ENCODE measurements at places on chromosomes 1 and 21.

DNA sequence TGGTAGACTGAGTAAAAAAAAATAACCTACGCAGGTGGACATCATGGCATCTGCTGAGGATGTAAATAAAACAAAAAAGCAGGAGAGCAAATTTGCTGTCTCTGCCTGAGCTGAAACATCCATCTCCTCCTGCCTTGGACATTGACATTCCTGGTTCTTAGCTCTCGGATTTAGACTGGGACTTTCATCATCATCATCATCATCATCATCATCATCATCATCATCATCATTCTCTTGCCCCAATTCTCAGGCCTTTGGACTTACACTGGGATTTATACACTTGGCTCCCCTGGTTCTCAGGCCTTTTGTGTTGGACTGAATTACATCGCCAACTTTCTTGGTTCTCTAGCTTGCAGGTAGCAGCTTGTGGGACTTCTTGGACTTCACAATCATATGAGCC, 308.4 kb upstream of the BEND5 start:
- no peak for DNase-seq

DNA sequence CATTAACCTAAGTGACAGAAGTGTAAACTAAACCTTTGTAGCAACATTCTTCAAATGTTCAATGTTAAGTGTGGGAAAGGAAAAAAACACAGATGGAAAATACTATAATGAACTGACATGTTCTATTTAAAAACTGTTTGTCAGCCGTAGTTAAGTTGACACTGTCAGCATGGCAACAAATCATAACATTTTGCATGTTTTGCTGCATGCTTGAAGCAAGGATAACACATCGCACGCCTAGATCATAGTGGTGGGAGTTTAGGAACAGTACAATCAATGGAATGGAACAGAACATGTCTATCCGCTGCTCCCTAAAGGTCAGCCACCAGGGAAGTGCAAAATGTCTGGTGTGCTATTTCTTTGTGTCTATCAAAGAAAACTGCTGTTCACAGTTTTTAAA, 62.5 kb upstream of the ESRRG start:
- no peak for DNase-seq

DNA sequence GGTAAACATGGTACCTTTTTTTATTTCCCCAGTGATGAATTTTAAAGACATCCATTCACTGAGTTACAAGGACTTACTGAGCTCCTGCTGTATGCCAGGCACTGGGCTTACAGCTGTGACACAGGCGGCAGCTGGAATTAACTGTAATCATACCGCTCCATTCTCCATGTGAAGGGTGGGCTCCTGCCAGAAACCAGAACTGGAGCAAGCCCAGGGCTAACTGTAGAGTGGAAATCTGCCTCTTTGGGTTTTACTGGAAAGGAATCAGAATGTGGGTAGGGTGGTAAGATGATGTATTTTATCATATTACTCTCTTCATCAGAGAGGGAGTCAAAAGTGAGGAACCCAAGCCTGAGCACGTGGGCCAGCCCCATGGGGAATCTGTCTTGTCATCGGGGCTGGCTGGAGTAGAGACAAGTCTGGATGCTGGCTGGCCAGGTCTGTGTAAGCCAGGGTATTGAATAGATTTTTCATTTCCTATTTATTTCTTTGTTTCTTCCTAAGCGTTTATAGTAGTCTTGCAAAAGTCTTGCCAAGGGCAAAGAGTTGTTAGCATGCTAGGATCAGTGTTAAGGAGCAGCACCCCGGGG, 21.5 kb downstream of the FGGY start:
- no peak for DNase-seq

DNA sequence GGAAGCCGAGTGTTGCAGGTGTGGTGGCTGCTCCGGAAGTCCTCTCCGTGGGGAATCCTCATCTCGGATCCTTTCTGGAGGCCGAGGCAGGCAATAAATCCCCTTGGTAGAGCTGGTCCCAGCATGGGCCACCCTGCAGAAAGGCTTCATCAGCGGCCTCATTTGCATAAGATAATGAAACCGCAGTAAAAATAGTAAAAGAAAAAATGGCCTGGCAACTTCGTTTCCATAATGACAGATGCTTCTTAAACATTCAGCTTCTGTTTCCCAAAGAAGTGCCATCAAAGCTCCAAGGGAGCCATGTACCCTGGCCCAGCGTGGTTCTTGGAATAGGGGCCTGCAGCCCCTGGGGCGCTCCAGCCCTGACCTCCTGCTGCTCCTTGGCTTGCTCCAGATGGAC, 244.1 kb downstream of the GRIK3 start:
- no peak for DNase-seq

DNA sequence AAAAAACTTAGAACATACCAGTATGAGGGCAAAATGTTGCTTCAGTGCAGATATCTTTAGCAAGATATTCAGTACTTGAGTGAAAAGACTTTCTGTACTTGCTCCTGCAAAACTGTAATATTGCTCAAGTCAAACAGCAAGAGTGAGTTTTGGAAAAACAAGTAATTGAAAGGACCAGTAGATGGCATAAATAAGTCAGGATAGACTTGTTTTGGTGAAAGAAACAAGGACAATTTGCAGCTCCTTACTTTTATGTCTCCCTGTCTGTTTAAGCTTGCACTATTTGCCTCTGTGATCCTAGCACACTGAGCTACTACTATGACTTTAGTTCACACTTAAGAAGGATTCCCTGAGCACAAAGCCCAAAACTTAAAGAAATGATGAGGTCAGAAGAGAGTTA, 39.1 kb downstream of the IFI44 start:
- no peak for DNase-seq

DNA sequence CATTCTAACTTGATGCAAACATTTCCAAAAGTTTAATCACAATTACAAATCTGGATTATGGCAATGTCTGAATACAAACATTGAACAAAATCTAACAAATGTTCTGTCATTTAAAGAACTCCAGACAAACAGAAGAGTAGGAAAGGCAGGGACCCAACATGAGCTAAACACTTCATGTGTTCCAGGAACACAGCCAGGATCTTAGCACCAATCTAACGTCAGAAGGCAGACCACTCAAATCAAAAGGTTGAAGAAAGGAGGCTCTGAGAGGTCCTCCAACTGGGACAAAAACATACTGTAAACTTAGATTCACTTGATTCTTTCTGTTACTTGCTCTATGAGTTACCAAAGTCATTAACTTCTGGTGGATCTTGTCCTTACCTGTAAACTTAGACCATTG, 374.0 kb downstream of the NEGR1 start:
- DNase-seq = no peak

DNA sequence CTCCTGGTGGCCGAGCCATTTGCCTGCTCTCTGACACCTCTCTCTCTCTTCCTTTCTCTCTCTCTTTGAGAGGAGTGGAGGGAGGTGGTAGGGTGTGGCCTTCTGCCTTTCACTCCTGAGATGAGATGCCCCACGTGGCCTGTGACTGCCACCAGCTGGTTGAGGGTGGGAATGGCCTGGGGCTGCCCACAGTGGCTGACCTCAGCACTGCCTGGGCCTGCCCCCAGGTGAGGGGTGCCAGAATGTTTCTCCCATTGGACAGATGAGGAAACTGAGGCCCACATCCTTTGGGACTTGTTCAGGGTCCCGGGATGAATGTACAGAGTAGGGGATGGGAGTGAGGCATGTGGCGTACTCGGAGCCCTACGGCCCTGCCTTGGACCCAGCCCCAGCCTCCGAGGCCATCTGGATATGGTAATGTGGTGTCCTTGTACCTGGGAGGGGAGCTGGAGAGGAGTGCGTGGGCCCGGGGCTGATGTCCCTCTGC, 12.7 kb upstream of the C1orf167 start:
- DNase-seq = no peak

GRCh38 chr1:28899267-28899666, 15.1 kb upstream of the EPB41 start:
- DNase-seq = peak; percentile 19

- peak; percentile 91 for DNase-seq
Observed at GRCh38 chr1:204254031-204254661, 40.4 kb upstream of the GOLT1A start.

GRCh38 chr21:45892916-45893739, 88.4 kb upstream of the COL6A1 start:
- no peak for DNase-seq

- no peak for DNase-seq
Observed at GRCh38 chr1:7196036-7196911, 411.0 kb downstream of the CAMTA1 start.

DNA sequence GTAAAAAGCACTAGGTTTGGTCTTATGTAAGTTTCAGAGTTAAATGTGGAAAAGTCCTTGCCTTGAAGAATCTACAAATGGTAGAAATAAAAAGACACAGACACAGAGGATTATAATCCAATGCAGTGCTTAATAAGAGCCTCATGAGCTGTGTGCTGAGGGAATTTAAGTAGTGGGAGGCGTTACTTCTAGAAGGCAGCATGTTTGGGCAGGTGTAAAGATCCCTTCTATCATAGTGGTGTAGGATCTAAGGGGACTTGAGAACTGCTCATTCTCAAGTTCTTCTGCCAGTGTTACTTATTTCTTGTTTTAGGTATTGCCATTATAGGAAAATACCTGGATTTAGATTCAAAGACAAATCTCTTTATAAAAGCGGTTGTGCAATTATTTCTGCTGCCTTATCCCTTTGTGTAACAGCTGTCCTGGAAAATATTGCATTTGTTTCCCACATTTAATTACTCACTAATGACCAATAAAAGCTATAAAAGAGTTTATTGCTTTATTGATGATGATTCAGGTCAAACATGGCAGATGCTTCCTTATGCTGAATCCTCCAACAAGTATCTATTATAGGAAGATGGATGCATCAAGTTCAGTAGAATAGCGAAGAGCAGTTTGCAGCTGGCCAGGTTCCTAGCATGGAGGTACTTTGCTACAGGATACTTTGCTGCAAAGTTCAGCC, 132.5 kb upstream of the IVNS1ABP start:
- DNase-seq = no peak

DNA sequence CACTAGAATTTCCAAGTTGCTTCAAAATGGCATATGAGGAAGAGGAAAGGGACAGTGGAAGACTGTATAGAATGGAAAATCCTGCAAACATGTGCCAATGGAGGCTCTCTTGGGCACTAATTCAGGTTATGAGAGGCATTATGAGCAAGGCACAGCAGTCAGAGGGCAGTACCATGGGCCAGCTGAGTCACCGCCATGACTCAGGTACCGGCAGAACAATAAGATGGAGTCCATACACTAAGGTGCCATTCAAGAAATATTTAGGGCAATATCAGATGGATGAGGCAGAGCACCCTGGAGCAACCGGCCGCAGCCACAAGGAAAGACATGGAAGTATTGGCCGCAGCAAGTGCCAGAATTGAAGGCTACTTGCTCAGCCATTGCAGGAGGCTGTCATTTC, 25.6 kb upstream of the VAV3 start:
- DNase-seq = no peak

GRCh38 chr21:35048183-35048601, 910 bp downstream of the RUNX1 start:
- no peak for DNase-seq

- DNase-seq = no peak
Observed at GRCh38 chr21:25298512-25299491, 308.5 kb downstream of the MRPL39 start.

- no peak for DNase-seq
Observed at GRCh38 chr1:94463765-94464330, 45.7 kb downstream of the ABCD3 start.

GRCh38 chr1:115166531-115167091, 77.3 kb upstream of the TSPAN2 start:
- no peak for DNase-seq

DNA sequence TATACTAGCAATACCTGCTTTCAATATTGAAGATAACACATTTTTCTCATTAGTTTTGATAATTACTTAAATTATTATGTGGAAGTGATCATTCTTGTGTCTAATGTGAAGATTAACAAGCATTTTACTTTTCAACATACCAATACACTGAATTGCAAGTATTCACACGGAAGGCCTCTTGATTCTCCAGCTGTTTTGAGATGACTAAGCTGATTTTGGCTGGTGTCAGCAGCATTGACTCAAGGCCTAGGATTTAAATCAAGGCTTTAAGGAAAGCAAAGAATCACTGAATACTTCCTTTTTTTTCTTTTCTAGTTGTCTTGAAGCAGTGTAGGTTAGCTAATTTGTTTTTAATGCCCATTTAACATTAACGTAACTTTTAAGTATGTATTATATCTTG, 373.7 kb downstream of the SRGAP2C start:
- no peak for DNase-seq

GRCh38 chr1:36203554-36204346, 20.5 kb upstream of the THRAP3 start:
- peak; percentile 81 for DNase-seq

DNA sequence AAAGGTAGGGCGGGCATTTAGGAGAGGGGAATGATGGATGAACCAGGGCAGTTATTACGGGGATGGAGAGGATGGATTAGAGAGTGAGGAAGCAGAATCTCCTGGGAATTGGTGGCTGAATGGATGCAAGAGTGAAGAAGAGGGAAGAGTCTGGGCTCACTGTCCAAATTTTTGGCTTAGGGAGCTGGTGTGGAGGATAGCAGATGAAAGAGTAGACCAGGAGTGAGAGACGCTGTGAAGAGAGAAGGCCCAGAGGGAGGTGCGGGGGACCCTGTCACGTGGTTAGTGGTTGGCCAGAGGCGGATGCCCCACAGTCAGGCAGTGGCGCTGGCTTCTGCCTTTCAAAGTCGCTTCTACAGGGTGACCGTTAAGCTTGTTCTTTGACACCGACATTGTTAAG, 78.4 kb downstream of the PEX14 start:
- DNase-seq = no peak

GRCh38 chr21:44449473-44450363, 5.6 kb upstream of the LRRC3 start:
- DNase-seq = peak; percentile 48

DNA sequence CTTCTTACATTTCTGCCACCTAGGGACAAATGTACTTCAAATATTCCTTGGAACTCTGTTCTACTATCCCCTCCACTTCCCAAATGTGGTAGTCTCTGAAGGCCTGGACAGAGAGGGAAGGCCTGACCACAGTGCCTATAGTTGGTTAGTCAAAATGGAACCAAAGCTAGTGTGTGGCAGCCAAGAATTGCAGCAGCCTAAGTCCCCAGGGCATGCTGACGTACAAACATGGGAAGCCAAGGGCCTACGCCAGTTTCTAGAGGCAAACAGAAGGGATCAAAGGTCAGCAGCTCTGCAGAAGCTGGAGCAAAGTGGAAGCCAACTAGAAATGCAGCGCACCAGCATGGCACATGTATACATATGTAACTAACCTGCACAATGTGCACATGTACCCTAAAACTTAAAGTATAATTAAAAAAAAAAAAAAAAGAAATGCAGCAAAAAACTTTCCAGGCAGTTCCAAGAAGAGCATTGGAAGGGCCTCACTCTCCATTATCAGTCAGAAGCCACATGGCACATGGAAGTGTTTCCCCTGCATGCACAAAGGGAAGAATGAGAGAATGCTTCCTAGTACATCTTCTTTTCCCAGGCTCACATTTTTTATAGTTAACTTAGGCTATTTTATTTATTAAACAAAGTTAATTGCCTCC, 39.4 kb upstream of the GADD45A start:
- DNase-seq = peak; percentile 72

Data from sigmoid colon (tissue), 7 donors.